Suprapubic skin (tissue), 4 donors: ENCODE measurements at places on chromosomes 3 and 15. TPM values are rescaled to one million over a fixed set of nuclear protein-coding genes. Genes with fewer than 3 reads are reported as not detected.
A peak's percentile ranks its signal among the peaks of the same experiment; 100 is the strongest.

- no peak overlapping the region for H3K4me3 ChIP-seq
- no peaks in the 10 kb centered on the region for H3K36me3 ChIP-seq
- no peaks in the 10 kb centered on the region for H3K4me1 ChIP-seq
Measured at GRCh38 chr15:55912982-55913381, 80.4 kb downstream of the NEDD4 start.

DNA sequence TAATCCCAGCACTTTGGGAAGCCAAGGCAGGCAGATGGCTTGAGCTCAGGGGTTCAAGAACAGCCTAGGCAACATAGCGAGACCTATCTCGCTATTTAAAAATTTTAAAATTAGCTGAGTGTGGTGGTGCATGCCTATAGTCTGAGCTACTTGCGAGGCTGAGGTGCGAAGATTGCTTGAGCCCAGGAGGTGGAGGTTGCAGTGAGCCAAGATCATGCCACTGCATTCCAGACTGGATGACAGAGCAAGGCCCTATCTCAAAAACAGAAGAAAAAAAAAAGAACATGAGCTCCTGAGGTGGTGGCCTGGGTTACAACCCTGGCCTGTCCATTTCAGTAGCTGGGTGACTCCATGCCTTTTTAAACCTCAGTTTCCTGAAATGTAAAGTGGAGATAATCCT is 7.2 kb downstream of the DNASE1L3 start:
- DNase-seq: no peak
- no peak overlapping the region for H3K4me3 ChIP-seq
- H3K27me3 ChIP-seq: no peaks in the 10 kb centered on the region

DNA sequence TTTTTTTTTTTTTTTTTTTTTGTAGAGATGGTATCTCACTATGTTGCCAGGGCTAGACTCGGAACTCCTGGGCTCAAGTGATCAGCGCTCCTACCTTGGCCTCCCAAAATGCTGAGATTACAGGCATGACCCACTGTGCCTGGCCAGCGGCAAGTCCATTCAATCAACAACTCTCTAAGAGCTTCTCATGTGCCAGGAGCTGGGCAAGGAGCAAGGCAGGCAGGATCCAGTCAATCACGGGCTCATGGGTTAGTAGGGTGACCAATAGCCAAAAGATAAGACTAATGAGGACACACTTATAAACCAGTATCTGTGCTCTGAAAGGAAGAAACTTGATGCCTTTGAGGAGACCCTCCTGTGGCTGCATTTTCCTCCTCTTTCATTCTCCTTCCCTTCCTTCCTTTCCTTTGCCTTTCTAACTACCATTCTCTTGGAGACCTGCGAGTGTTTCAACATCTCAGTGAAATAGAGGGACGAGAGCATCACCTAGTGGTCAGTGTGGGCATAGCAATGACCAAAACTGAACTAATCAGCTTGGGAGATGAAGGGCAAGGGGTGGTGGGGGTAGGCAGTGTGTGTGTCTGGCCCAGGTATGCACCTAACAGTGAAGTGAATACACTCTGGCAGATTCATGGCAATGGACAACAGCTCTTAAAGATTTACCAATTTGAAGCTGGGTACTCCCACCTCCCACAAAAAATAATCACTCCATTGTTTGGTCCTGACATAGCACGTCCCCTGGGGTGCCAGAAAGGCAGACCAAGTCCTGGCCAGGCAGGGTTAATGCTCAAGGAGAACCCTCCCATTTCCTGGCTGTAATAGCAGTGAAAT is 6.3 kb downstream of the RPP25 start:
- no peak overlapping the region for H3K27ac ChIP-seq
- peak; percentile 85 for DNase-seq
- no peak overlapping the region for H3K4me3 ChIP-seq
- peaks cover 16% of the 10 kb centered on the region for H3K4me1 ChIP-seq
- no peaks in the 10 kb centered on the region for H3K27me3 ChIP-seq

DNA sequence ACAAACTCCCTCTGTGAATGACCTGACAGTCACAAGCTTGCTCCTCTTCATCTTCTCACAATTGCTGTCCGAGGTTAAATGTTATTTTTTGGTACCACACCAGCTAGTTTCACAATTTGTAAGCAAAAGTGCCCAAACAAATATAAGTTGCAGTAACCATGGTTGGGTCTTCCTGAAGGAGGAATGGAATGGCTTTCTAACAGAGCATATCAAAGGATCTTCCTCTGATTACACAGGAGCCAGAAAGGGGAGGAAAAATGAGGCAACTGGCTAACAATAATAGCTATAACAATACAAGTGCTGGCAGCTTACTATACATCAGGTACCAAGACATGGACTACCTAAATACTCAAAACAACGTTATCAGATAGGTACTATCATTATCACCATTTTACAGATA is 90.4 kb downstream of the WWTR1 start:
- H3K4me3 ChIP-seq: no peak overlapping the region
- H3K27ac ChIP-seq: no peak overlapping the region
- no peak for DNase-seq
- H3K4me1 ChIP-seq: peaks cover 28% of the 10 kb centered on the region

The C2CD4B gene
- total RNA-seq: 0.64 TPM

The RASL12 gene
- total RNA-seq: 7.2 TPM
